ENCODE measurements at places on chromosomes 4 and X.
A peak's percentile ranks its signal among the peaks of the same experiment; 100 is the strongest.

DNA sequence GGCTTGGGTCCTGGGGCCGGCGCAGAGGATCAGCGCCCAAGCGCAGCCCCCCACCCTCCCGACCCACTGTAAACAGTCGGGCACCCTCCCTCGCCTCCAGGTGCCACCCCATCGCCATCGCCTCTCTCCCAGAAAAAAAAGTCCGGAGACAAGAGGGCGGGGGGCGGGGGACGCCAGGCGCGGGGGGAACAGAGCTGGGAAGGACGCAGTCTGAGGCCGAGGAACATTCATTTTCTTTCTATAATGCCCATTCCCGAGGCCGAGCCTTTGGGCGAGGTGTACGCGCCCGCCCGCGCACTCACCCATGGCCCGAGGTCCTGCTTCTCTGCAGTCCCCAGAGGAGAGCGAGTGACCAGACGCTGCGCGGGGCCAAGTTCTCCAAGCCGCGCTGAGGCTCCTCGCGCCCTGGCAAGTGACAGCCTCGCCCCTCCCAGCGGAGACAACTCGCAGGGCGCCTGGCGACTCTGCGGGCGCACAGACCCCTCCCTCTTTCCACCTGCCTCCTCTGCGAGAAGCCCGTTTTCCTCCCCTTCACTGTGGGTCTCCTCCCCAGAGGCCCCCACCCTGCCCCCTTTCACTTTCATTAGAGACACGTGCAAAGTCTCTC is 63.5 kb upstream of the WDR17 start:
- no peak for DNase-seq

GRCh38 chr4:181957088-181957487 is 286.1 kb upstream of the TENM3 start:
- no peak for DNase-seq

GRCh38 chr4:151896880-151897279 is 136.1 kb upstream of the GATB start:
- DNase-seq, result no peak

GRCh38 chrX:151184705-151185104 is 8.3 kb downstream of the GPR50 start:
- DNase-seq, result no peak

- DNase-seq, result no peak
Measured at GRCh38 chr4:170853422-170854021, 763.8 kb upstream of the AADAT start.

GRCh38 chr4:183175631-183176232 is 76.7 kb downstream of the WWC2 start:
- no peak for DNase-seq

DNA sequence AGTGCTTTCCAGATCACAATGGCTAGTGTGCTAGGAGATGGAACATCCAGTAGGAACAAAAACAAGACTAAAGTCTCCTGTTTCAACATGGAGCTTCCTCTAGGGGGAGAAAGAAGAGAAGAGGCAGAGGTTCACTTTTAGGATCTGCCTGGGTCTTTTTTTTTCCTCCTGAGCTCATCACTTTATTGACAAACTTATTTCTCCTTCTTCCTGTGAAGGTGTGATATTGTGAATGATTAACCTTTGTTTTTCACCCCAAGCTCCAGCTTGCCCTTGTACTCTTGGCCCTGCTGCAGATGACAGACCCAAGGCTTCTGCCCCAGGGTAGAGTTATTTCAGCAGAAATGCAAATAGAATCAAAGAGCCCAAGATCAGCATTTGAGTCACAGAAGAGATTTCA is 13.5 kb downstream of the PAGE4 start:
- DNase-seq, result no peak

- no peak for DNase-seq
Measured at GRCh38 chr4:105182211-105182610, 35.5 kb downstream of the TET2 start.

GRCh38 chr4:161937596-161937995 is 226.2 kb downstream of the FSTL5 start:
- DNase-seq, result no peak

GRCh38 chr4:86011117-86011516 is 348.7 kb downstream of the MAPK10 start:
- no peak for DNase-seq

GRCh38 chrX:18883234-18883960 is 100.5 kb downstream of the PHKA2 start:
- DNase-seq, result no peak

- DNase-seq, result no peak
Measured at GRCh38 chrX:42127563-42127962, 204.2 kb upstream of the CASK start.

DNA sequence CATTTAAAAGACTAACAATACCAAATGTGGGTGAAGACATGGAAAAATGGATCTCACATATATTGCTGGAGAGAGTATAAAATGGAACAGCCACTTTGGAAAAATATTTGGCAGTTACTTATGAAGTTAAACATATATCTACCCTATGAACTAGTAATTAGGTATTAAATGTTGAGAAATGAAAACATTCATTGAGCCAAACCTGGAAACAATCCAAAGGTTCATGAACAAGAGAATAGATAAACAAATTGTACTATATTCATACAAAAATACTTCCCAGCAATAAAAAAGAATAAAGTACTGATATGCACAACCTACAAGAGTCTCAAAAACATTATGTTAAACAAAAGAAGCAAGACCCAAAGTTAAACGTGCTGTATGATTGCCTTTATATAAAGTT is 4.0 kb upstream of the EGF start:
- no peak for DNase-seq

GRCh38 chr4:40749717-40750460 is at the start of gene NSUN7:
TSS of gene NSUN7 (plus strand) at chr4:40749955. CDS start at chr4:40750694, 739 bp downstream.
- no peak for DNase-seq

- DNase-seq, result no peak
Measured at GRCh38 chr4:174865418-174865985, 36.5 kb upstream of the GLRA3 start.

DNA sequence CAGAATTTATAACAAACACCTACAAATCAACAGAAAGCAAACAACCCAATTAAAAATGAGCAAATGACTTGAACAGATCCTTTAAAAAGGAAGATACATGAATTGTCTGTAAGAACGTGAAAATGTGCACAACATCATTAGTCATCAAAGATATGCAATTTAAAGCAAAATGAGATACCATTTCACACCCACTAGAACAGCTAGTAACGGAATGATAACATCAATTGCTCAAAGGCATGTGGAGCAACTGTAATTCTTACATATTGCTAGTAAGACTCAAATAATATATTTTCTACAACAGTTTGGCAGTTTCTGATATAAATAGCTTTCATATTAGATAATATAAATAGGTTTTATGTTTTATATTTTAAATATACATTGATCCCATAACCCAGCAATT is 82.5 kb downstream of the LCORL start:
- no peak for DNase-seq

DNA sequence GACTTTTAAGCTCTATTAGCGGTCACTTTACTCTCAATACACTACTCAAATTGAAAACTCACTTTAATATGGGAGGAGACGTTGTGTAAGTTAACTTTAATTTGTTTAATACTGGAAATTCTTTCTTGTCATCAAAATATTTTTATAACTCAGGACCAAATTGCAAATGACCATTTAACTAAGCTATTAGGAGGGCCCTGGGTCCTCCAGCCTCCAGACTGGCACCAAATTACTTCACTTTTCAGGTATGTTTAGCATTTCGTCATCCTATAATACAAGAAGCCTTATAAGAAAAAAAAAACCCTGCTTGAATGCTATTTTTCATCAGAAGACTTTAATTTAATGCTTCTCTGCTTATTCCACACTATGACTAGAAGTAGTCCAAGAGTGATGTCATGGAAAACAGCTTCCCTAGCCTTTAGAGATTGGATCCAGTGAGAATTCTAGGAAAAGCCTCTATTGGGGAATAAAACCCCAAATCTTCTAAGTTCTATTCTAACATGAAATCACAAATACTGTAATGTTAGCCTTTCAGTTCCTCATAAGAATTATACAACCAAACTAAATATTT is 6.6 kb downstream of the KLHL15 start:
- no peak for DNase-seq

GRCh38 chr4:150722908-150723362 is 141.0 kb downstream of the MAB21L2 start:
- DNase-seq, result no peak

- no peak for DNase-seq
Measured at GRCh38 chrX:9267415-9267814, 197.4 kb upstream of the TBL1X start.

DNA sequence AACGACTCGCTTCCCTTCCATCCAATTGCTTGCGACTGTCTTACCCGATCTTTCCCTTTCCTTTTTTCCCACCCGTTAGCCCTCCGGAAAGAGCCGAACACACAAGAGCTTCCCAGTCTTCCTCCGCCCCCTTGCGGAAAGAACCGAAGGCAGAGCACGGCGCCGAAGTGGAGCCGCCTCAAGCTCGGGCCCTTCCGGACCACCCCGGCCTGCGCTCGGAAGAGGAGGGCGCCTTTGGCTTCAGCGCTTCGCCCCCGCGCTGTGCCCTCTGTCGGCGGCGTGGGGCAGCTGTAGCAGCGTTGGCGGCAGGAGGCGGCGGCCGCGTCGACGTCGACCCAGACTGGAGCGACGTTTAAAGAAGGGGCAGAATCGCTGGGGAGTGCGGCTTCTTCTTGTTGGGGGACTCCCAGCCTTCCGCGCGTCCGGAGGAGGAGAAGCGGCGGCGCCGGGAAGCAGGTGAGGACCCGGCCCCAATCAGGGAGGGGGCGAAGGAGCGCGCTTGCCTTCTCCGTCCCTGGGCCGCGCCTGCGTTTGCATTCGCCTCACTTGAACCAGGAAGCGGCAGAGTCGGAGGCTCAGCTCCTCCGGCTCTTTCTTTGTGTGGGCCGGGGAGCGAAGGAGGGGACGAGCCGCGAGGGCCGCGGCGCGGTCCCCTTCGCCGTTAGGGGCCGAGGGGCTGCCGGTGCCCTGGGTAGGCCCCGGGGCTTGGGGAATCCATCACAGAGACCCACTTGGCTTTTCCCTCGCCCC is at the start of gene ZBTB33:
ZBTB33 (plus strand) TSS at position 291 of the 750 bp plus-strand sequence. CDS start 2,604 bp downstream, outside the sequence.
- peak; percentile 40 for DNase-seq

GRCh38 chr4:105631818-105632400 is 76.6 kb downstream of the INTS12 start:
- DNase-seq, result no peak

DNA sequence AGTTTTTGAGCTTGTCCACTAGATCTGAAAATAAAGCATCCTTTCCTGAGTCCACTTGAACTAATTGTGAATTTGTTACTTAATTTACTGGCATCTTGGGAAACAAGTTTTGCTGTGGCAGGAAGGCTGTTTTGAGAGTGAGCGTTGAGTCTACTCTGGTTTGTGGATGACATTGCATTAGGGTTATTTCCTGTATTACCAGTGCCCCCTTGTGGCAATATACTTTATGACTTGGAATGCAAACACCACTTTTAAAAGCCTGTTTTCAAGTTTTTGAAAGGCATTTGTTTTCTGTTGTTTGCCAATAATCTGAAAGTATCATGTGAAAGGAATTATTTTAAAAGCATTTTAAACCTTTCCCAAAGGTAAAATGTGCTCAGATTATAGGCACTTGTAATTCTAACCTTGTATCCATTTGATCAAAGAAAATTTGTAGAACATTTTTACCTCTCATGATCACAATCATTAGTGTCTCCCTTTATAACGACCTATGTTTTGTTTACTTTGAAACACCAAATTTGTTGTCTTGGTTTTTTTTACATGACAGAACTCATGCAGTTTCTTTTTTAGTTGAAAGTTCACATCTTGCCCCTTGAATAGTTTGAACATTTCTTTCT is 18.0 kb upstream of the CYP2U1 start:
- no peak for DNase-seq

- DNase-seq, result no peak
Measured at GRCh38 chr4:99848591-99849001, 32.0 kb downstream of the DAPP1 start.

GRCh38 chr4:155759372-155760252 is 791 bp downstream of the GUCY1B1 start:
- DNase-seq, result no peak

- DNase-seq, result no peak
Measured at GRCh38 chr4:160824481-160824880, 1339.3 kb downstream of the FSTL5 start.

DNA sequence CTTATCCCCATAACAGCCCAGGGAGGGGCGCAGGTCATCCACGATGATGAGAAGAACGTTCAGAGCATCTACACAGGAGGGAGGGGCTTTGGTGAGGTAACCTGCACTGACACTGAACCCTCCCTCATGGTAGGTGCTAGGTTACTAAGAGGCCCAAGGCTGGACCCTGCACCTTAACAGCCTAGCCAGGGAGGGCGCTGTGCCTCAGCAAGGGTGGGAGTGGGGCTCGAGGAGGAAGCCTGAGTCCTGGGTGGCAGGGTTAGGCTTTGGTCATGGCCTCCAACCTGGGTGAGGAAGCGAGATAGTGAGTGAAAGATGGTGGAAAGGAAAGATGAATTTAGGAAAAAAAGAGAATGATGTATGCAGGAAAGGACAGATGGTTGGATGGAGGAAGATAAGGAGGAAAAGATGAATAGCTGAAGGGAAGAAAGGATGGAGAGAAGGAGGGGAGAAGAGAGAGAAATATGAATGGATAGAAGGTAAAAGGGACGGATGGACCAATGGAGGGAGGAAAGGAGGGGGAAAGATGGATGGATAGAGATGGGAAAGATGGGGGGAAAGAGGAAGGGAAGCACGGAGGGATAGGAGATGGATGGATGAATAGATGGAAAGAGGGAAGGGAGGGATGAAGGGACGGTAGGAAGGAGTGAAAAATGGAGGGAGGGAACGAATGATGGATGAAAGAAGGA is 736 bp downstream of the IDS start:
- no peak for DNase-seq

- DNase-seq, result peak; percentile 98
Measured at GRCh38 chr4:82284858-82285805, 88.7 kb downstream of the HNRNPD start.

GRCh38 chr4:100289946-100290345 is 99.7 kb upstream of the DDIT4L start:
- no peak for DNase-seq

DNA sequence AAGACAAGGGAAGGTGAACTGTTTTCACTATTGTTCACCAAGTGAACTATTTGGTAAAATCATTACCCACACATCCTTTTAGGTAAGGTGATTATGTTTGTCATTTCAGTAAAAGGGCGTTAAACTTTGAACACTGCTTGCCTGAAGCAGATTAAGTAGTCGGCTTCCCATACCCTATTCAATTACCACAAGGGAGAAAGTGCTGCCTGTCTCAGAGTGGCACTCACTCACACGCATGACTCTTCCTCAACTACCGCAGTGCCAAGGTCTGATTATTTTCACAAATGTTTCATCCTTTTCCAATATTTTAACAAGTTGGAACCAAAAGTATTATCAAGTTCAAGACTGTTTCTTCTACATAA is 11.0 kb downstream of the VEGFC start:
- DNase-seq, result no peak

GRCh38 chrX:13188731-13189309 is 131.0 kb downstream of the ATXN3L start:
- no peak for DNase-seq

Measured in stimulated activated CD8-positive, alpha-beta memory T cell treated with anti-CD3 and anti-CD28 coated beads, Interleukin-15, amount 100 ng/mL, for 24 hours (primary cell).